ENCODE measurements at places on chromosomes 6 and 20.

DNA sequence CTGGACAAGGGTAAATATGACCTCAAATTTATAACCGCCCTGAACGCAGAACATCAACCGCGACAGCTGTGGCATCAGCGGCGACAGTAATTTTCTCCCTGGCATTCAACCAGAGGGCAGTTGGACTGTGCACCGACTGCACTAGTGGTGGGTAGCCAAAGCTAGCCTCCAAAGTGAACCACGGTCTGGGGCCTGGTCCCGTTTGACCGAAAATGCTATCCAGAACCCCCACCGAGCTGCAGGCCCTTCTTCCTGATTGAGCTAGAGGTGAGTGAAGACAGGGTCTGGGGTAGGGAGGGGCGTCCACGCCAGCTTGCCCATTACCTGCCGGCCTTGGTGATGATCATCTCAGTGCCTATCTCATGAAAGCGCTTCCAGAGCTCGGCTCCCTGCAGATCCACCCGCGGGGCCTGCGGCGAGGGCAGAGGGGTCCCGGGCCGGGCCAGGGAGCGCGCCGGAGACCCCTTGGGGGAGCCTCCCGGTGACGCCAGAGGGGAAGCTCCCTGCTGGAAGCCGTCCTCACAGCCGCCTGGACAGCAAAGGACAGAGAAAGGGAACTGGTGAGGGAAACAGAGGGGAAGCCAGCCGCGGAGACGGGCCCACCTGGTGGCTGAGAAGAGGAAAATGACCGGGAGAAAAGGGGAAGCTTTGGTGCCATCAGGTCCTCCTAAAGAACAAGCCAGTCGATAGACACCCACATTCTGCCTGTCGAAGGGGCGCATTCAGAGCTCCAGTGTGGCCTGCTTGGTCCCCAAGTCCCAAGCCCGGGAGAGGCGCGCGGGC is 2.0 kb downstream of the TBX18 start:
- DNase-seq = no peak

DNA sequence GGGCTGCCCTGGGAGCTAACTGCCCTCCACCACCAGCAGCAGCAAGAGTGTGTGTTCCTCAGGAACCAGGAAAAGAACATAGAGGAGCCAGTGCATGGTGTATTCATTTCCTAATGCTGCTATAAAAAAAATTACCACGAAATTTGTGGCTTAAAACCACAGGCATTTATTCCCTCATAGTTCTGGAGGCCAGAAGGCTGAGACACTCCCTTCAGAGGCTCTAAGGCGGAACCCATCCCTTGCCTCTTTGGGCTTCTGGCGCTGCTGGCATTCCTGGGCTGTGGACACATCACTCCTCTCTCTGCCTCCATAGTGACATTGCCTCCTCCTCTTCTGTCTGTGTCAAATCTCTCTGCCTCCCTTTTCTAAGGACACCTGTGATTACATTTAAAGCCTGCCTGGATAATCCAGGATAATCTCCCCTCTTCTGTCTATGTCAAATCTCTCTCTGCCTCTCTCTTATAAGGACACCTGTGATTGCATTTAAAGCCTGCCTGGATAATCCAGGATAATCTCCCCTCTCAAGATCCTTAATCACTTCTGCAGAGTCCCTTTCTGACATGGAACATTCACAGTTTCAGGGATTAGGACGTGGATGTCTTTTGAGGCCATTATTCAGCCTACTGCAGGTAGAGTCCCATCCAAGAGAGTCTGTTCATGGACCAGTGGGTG is 54.7 kb downstream of the NDUFAF5 start:
- DNase-seq = no peak

DNA sequence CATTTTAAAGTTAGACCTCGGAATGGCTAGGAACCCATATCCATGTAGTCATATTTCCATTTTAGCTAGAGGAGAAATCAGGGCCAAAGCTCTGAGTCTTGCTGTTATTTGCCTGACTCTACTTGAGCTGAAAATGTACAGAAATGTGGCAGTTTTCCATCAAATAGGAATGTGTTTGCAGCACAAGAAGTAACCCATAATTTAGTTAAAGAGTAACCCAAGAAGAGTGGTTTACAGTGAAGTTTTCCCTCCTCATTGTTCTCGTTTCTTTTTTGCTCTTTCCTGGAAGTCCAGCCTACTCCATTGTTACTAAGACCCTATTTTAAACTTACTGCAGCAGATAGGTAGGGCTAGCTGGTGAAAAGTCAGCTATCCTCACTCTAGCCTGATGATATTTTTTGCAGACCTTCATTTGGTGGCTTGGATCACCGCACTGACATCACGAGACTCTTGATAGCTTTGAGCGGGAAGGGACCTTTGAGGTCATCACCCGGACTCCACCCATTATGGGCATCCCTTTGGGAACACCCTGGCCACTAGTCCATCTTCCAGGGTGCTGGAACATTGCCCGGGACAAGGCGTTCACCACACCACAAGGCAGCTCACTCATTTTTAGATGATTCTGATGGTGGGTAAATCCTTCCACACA is 28.0 kb upstream of the ADGRF5 start:
- DNase-seq = no peak

GRCh38 chr6:134676307-134677281 is 273.3 kb downstream of the ALDH8A1 start:
- no peak for DNase-seq

DNA sequence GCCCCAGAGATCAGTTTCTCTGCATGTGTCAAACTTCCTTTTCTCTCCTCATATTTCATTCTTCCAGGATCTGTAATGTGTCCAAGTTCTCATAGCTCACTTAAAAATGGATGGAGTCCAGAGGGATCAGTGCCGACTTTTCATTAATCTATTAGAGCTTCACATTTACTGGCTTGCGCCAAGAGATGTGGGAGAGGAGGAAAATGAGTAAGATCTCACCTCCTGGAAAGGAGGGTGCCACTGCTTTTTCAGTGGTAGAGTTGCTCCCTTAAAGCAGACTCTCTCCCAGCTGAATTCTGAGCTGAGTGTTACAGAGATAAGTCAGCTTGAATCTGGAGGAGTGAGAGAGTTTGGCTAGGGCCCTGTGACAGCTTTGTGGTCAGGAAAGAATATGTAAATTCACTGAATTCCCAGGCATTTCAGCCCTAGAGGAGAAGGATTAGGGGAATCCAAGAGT is 175.9 kb downstream of the SOX4 start:
- no peak for DNase-seq

- DNase-seq = no peak
Measured at GRCh38 chr6:126941751-126942150, 176.7 kb upstream of the RSPO3 start.

- no peak for DNase-seq
Measured at GRCh38 chr6:53524455-53524815, 20.5 kb downstream of the GCLC start.

GRCh38 chr6:16731478-16732051 is 29.7 kb downstream of the ATXN1 start:
- no peak for DNase-seq

DNA sequence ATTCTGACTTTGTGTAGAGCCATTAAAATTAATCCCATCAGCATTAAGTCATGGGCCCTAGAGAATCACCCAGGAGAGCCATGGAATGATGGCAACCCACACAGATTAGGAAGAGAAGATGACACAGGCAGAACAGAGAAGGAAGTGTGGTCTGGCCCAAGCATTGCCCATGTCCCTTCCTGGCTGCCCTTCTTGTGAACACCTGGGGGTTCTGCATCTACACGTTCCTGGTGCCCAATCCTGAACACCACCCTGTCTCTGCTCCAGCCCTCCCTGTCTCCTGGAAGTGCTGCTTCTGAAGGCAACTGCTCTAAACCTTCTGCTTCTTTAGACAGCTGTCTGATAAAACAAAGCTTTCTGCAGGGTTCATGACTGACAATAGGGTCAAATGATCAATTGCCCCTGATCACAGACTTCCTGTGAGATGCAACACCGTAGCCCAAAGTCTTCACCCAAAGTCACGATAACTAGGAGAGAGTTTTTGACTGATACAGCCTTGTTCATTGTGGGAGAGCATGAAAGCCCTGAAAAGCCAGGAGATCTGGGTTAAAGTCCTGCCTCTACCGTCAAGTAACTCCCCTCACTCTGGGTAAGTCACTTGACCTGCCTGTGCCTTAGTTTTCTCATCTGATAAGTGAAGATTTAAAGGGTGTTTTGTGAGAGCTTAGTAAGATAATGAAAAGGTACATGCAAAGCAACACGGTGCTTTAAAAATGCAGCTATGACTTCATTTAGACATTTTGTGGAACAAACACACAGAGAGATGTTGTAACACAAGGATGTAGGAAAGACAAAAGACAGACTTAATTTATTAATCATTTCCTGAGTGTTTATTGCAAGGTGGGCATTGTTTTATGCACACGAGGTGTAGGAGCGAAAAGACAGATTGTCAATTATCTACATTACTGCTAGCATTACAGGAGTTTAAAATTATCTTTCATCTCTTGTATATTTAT is 291.2 kb upstream of the STXBP5 start:
- no peak for DNase-seq

DNA sequence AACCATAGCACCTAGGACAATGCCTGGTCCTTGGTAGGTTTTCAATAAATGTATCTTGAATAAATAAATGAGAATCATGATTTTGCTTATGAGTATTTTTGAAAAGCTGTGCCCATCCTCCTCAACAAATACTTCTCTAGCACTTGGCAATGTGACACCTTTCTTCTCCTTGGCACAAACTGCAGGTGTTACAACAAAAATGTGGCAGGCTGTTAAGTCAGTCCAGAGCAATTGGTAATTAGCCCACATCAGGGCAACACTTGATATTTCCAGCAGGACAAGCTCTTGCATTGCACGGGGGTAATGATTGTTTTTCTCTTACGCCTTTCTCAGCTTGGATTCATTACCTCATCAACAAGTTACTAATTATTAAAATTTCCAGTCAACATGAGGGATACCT is 31.6 kb upstream of the SNX9 start:
- no peak for DNase-seq

GRCh38 chr6:91304521-91304920 is 717.6 kb upstream of the MAP3K7 start:
- DNase-seq = no peak

- no peak for DNase-seq
Measured at GRCh38 chr6:150201772-150202329, 59.0 kb downstream of the PPP1R14C start.

DNA sequence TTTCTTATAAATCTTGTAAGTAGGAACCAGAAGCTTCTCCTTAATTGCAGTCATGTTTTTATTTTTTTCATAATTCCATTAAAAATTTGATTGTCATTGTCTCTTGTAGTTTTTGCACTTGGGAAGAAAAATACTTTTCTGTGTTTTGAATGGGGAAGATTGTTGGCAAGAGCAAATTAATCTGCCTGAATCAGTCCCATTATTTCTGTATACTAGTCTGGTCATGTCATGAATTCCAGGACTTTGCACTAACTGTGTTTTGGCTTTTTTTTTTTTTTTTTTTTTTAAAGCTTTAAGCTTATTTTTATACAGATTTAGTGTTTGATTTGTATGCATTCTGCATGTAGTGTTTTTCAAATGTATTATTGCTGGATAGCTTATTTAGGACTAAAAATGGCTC is 47.6 kb downstream of the RALGAPB start:
- no peak for DNase-seq

DNA sequence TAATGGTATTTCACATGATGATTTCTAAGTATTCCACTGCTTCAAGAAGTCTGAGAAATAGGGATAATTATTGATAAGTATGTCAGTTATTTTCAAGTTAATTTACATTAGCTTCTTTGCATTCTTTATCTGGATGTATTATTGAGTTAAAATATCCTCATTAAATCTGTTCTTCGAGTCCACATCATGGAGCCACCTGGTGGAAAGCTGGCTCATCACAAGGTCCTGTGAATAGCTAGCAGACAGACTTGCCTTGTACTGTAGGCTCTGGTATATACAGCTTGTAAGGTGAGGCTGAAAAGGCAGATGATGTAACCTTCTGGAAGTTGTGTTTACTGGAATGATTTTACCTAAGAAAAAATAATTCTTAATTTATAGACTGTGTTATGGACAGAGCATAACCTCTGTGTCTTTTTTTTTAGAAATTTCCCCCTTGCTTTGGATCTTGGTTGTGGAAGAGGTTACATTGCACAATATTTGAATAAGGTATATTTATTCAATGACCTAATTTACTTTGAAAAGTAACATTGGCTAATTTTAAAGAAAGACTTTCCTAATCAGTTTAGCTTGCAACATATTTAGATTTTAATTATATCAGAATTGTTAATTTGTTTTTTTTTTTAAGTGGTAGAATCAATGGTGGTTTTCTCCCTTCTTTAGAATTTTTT is 3.5 kb downstream of the NDUFAF5 start:
- DNase-seq = no peak

DNA sequence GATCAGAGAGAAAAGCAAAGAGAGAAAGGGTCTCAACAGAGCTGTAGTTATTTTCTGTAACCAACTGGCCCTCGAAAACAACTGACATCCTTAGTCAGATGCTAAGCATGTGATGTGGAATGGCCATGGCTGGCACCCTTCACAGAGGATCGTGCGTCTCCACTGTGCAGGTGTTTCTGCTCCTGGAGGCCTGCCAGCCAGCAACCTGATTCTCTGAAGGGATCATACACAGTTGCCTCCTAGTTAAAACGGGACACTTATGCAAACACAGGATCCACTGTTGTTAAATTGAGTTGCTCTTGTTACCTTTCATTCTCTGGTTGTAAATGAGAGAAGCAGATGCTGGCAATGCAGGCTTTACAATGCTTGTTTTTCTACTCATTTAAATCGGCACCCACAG is 148.5 kb downstream of the HDGFL1 start:
- no peak for DNase-seq

GRCh38 chr6:142476452-142476851 is 174.6 kb downstream of the ADGRG6 start:
- no peak for DNase-seq

DNA sequence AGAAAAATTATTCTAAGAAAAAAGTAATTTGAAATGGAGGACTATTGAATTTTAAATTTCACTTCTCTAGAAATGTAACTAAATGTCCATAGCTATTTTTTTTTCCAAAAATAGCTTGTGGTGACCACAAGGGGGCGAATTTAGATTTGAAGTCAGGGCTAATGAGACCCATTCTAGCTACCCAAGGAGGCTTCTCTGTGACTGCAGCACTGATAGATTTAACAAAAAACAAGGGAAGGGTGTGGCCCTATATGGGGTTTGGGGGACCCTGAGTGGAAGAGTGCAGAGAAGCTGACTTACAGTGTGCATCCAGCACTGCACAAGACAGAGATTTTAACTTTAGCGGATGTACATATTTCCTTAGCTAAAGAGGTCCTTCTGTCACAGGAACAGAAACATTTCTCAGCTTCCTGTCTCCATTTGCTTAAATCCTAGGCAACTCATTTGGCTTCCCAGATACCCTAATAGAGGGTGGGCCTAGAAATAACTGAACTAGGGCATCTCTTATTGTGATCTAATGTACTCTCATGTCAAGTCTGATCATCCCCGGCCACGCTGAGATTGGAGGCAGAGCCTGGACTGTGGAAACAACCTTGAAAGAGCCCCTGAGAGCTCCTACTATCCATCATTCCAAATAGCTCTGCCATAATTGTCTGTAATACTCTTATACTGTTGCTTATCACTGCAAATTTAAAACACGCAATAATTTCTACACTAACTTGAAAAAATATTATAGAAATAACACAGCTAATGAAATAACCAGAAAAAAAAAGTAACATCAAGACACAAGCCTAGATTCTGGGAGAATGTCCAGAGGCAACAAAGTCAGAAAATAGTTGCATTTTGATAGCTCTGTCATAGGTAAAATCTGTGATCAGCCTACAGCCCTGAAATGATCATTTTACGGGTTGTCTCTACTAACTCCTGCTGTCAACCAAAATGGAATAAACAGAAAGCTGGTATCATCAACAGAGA is 93.6 kb downstream of the SNAP91 start:
- DNase-seq = no peak

- DNase-seq = no peak
Measured at GRCh38 chr6:96014846-96015517, 792 bp upstream of the FUT9 start.

GRCh38 chr6:90039911-90040310 is 145.6 kb downstream of the GJA10 start:
- no peak for DNase-seq
